ENCODE measurements at places on chromosomes 2 and 18. TPM values are rescaled to one million over a fixed set of nuclear protein-coding genes. Genes with fewer than 3 reads are reported as not detected.

Gene ARL6IP6
- 27.3 TPM for total RNA-seq

Gene PAX3
- total RNA-seq, result not detected

Gene FAM228A
- 2.7 TPM for total RNA-seq

Gene MRO
- total RNA-seq, result 0.63 TPM

Gene LRRC30
- not detected for total RNA-seq

Gene INPP5D
- total RNA-seq, result 22.8 TPM

Measured in tibial nerve (tissue), 4 donors.